ENCODE measurements at places on chromosomes 7 and 10.

- no peak for DNase-seq
These were observed 31.1 kb upstream of the C1GALT1 start for GRCh38 chr7:7151285-7151684.

DNA sequence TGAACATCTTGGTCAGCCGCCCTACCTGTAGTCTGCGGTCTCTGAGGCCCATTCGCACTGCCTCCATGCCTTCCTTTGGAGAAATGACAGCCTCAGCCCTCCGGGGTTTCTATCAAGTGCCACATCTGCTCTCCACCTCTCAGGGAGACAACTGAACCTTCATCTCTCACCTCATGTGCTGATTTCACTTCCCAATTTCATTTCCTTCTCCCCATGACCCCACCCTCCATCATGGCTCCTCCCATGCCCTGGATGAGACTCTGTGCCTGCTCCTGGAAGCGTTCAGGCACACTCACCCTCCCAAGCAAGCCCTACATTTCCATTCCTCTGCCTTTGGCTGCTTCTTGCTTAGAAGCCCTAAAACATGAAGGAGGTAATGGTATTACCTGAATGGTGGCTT, 7.8 kb upstream of the SCD start:
- no peak for DNase-seq

DNA sequence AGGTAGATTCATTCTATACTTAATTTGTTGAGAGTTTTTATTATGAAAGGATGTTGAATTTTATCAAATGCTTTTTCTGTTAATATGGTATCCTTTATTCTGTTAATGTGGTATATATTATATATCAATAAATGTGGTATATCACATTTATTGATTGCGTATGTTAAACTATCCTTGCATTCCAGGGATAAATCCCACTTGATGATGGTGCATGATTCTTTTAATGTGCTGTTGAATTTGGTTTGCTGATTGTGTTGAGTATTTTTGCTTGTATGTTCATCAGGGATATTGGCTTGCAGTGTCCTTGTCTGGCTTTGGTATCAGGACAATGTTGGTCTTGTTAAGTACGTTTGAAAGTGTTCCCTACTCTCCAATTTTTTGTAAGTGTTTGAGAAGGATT, 11.9 kb downstream of the LRMDA start:
- DNase-seq = no peak

- DNase-seq = no peak
These were observed 70.3 kb upstream of the DGKI start for GRCh38 chr7:137916980-137917645.

GRCh38 chr7:12939694-12940093, 252.3 kb downstream of the ARL4A start:
- DNase-seq = no peak

- no peak for DNase-seq
These were observed 940 bp upstream of the PSD start for GRCh38 chr10:102419269-102420180.

- DNase-seq = no peak
These were observed 119.9 kb downstream of the PLXNA4 start for GRCh38 chr7:132456418-132456817.

DNA sequence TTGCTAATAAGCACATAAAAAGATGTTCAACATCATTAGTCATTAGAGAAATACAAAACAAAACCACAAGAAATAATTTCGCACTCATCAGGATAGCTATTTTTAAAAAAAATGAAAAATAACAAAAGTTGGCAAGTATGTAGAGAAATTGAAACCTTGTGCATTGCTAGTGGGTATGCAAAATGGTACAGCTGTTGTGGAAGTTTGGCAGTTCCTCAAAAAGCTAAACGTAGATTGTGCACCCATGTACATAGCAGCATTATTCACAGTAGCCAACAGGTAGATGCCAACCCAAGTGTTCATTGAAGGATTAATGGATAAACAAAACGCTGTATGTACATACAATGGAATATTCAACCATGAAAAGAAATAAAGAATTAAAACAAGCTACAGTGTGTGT, 35.3 kb upstream of the STARD3NL start:
- DNase-seq = no peak

- DNase-seq = no peak
These were observed 219.0 kb downstream of the GLRX3 start for GRCh38 chr10:130354976-130355795.

GRCh38 chr7:124752310-124752709, 13.3 kb downstream of the GPR37 start:
- DNase-seq = peak; percentile 18

DNA sequence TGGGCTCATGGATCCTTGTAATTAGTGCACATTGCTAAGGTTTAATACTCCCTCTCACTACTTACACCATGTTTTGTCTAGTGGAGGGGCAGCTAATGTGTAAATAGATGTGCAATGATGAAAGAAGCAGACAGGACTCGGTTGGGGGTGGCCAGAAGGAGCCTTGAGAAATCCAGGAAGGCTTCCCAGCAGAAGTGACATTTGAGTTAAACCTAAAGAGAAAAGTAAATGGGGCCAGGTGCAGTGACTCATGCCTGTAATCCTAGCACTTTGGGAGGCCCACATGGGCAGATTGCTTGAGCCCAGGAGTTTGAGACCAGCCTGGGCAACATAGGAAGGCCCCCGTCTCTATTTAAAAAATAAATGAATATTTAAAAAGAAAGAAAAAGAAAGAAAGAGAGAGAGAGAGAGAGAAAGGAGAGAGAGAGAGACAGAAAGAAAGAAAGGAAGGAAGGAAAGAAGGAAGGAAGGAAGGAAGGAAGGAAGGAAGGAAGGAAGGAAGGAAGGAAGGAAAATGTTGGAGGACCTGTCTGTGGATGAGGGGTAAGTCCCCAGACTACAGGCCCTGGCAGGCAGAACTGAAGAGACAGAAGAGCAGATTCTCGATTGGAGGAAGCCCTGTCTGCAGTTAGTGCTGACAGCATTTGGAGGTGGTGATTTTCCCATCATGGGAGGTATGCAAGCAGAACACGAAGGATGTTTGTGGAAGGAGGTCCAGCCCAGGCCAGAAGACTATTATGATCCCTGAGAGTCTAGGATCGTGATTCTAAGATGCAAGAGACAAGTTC, 3.6 kb downstream of the ELN start:
- DNase-seq = no peak

- DNase-seq = peak; percentile 14
These were observed 79.3 kb upstream of the ACBD5 start for GRCh38 chr10:27319752-27320431.

DNA sequence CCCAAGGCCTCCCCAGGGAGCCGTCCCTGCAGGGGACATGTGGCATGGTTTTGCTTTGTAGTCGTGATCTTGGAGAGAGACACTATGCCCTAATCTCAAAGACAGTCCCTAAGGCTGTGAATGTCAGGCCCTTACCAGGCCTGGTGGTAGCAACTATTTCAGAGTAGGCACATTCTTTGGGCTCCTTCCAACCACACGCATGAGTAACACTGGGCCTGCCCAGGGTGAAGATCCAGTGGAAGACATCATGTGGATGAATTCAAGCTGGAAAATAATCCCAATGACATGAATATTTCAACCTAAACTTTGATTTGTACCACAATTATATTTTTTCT, 39.5 kb upstream of the INSIG1 start:
- DNase-seq = peak; percentile 86

GRCh38 chr10:128723631-128724205, 597.5 kb upstream of the MKI67 start:
- DNase-seq = no peak

DNA sequence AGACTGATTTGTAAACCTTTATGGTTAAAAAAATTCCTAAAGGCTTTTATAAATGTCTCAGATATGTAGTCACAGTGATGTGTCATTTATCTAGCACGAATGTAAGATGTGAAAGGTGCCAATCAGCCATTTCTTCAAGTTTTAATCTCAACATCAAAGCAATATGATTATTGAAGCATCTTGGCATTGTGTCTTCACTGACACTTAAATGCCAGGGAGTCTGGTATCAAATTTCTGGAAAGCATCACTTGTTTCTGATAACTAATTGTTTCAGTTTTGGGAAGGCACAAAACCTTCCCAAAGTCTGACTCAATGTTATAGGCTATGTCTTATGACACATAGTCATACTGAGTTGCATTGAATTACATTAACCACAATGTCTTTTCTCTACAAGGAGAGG, 492.0 kb upstream of the CNTNAP2 start:
- DNase-seq = peak; percentile 32

DNA sequence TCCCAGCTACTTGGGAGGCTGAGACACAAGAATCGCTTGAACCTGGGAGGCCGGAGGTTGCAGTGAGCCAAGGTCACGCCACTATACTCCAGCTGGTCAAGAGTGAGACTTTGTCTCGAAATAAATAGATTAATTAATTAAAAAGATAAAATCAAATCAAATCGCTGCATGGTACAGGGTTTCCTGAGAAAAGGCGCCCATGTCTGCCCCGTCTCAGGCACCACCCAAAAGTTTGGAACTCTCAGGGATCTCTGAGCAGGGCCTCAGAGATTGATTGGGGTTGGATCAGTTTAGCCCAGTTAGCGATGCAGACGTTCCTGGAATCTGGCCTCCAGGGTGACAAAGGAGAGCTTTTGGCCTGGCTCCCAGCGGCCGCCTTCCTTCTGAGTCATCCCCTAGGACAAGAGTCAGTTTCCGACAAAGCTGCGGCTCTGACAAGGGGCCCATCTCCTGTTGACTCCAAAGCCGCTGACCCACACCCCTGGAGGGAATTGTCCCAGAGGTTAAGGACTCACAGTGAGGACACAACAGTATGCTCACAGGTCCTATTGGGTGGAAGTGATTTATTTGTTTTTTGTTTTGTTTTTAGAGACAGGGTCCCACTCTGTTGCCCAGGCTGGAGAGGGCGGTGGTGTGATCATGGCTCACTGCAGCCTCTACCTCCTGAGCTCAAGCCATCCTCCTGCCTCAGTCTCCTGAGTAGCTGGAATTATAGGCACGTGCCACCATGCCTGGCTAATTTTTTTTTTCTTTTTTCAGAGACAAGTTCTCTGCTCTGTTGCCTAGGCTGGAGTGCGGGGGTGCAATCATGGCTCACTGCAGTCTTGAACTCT, 6.8 kb downstream of the ORAI2 start:
- DNase-seq = peak; percentile 79

DNA sequence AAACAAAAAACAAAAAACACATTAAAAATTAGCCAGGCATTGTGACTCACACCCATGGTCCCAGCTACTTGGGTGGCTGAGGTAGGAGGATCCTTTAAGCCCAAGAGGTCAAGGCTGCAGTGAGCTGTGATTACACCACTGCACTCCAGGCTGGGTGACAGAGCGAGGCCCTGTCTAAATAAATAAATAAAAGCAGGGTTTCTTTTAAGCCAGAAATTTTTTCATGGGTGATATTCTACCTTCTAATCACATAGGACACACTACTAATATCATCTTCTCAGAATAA, 14.2 kb upstream of the SVIL start:
- DNase-seq = peak; percentile 32

- DNase-seq = peak; percentile 100
These were observed 65.5 kb downstream of the CUX1 start for GRCh38 chr7:101882595-101883564.

- DNase-seq = peak; percentile 47
These were observed 174.5 kb upstream of the HDAC9 start for GRCh38 chr7:18320971-18321567.

- DNase-seq = no peak
These were observed 34.2 kb downstream of the GPER1 start for GRCh38 chr7:1121886-1122831.

DNA sequence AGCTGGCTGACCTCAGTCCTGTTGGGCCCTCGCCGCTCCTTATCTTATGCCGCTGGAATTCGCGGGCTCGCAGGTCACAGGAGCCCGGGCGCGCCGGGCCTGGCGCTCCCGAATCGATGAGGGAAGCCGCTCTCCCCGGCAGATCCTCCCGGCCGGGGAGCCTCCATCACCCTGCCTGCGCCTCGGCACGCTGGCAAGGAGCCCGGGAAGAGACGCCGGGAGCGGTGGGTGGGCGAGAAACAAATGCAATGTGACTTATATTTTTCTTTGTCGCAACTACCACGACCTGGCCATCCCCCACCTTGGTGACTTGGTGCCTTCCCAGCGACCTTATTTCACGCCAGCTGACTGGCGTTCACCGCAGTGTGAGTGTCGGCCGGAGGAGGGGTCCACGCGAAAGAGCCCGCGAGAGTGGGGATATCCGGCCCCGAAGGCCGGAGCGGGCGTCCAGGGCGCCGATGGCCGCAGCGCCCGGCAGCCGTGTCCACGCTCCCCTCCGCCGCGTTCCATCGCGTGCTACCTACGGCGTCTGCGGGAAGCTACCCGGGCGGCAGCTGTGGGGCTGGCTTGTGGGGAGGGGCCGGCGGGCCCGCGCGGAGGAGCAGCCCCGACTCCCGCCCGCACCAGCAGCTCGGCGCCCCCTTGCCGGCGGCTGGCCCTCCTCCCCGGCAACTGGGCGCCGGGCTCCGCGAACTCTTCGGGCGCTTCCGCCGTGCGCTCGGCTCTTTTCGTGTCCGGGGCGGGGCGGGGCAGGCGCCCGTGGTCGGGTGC, 494 bp upstream of the BMPR1A start:
- DNase-seq = peak; percentile 72

GRCh38 chr7:128253701-128254100, 12.6 kb downstream of the LEP start:
- no peak for DNase-seq

- DNase-seq = no peak
These were observed 25.7 kb downstream of the ZNF503 start for GRCh38 chr10:75375838-75376237.

DNA sequence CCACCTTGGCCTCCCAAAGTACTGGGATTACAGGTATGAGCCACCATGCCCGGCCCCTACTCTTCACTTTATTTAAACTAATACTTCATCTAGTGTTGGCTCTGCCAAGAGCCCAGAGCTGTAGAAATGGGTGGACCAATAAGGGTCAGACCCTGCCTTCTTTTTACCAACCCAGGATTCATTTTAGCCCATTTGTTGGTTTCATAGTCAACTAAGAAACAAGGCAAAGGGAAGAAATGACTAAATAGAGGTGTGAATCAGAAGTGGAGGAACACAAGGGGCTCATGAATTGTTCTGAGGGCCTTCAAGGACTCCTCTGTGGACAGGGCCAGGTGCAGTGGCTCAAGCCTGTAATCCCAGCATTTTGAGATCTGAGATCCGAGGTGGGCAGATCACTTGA, 1.1 kb downstream of the ANKRD2 start:
- no peak for DNase-seq

- no peak for DNase-seq
These were observed 19.7 kb downstream of the FOXL3 start for GRCh38 chr7:309586-310228.

- DNase-seq = no peak
These were observed 30.6 kb upstream of the GDI2 start for GRCh38 chr10:5843686-5844344.

GRCh38 chr7:150368884-150369747, 494 bp downstream of the REPIN1 start:
- peak; percentile 62 for DNase-seq
